Stimulated activated CD4-positive, alpha-beta T cell treated with anti-CD3 and anti-CD28 coated beads, TNF-alpha, amount 100 ng/mL, for 24 hours (primary cell): ENCODE measurements at places on chromosomes 6 and 20.

- DNase-seq: no peak
These were observed 74.7 kb downstream of the PTCHD4 start for GRCh38 chr6:48036316-48036715.

GRCh38 chr20:47785854-47786764 is 828 bp upstream of the SULF2 start:
- DNase-seq: no peak

GRCh38 chr20:13493143-13493542 is 145.6 kb downstream of the TASP1 start:
- DNase-seq: no peak

DNA sequence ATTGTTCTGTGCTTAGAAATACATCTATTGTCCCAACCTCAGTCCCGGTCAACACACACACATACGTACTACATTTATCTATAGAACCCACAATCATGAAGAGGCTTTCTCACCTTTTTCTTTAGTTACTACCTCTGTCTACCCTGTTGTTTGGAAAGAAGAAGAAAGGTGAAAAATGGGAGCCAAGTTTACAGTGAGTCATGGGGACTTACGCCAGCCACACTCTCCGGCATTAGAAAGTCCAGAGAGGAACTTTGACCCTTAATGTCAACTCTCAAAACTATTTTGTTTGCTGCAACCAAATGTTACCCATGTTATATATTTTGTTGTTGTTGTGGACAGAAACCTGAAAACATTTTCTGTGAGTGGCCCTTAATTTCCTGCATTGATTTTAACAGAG is 259.1 kb downstream of the ZFAND3 start:
- no peak for DNase-seq

DNA sequence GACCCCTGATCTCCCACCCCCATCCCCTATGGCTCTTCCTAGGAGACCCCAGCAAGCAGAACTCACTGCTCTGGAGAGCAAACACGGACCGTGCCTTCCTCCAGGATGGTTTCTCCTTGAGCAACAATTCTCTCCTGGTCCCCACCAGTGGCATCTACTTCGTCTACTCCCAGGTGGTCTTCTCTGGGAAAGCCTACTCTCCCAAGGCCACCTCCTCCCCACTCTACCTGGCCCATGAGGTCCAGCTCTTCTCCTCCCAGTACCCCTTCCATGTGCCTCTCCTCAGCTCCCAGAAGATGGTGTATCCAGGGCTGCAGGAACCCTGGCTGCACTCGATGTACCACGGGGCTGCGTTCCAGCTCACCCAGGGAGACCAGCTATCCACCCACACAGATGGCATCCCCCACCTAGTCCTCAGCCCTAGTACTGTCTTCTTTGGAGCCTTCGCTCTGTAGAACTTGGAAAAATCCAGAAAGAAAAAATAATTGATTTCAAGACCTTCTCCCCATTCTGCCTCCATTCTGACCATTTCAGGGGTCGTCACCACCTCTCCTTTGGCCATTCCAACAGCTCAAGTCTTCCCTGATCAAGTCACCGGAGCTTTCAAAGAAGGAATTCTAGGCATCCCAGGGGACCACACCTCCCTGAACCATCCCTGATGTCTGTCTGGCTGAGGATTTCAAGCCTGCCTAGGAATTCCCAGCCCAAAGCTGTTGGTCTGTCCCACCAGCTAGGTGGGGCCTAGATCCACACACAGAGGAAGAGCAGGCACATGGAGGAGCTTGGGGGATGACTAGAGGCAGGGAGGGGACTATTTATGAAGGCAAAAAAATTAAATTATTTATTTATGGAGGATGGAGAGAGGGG is 1.4 kb downstream of the LTA start:
- DNase-seq: no peak

- no peak for DNase-seq
These were observed 240.9 kb upstream of the RNF217 start for GRCh38 chr6:124721331-124721730.

DNA sequence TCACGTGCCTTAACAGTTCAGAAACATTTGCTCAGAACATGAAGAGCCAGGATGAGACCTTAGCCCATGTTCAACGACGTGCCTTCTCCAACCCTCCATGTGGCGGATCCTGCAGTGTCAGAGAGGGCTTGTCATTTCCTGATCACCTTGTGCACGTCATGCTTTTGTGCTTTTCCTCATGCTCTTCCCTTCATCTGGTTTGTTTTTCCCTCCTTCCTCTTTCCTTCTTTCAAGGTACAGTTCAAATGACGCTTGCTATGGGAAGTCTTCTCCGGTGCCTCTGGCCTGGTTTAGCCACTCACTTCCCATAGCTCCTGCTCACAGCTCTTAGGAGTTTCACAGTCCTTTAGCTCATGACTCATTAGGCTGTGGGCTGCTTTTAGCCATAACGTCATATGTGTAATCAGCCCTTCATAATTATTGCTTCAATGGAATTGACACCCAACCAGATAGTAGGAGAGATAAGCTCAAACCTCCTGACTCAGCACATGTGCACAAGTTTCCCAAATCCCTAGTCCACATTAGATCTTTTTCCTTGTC is 102.7 kb upstream of the CNKSR3 start:
- DNase-seq: no peak

GRCh38 chr6:117469791-117470190 is 12.7 kb upstream of the DCBLD1 start:
- no peak for DNase-seq

- no peak for DNase-seq
These were observed 130.7 kb downstream of the DLL1 start for GRCh38 chr6:170160031-170160627.

DNA sequence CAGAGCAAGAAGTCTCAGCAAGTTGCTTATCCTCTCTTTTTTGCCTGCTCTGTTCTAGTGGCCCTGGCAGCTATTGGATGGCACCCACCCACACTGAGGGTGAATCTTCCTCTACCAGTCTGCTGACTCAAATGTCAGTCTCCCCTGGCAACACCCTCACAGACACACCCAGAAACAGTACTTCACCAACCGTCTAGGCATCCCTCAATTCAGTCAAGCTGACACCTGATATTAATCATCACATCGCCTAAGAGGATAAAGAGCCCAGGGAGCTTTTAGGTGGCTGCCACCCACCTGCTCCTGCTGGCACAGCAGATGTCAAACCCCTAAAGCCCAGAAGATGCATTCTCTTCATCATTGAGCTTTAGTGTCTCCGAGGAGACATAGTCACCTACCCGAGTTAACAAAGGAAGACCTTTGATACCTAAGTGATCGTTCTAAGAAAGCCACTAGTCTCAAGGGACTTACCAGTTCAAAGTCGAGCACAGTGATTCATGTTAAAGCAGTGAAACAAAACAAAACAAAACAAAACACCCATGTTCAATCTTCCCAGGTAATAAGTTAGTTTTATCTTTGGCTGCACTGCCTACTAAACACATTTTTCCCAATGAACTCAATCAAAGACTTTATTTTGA is 97.7 kb upstream of the KCNQ5 start:
- no peak for DNase-seq

- no peak for DNase-seq
These were observed 35.4 kb upstream of the ZNFX1 start for GRCh38 chr20:49313283-49313682.

DNA sequence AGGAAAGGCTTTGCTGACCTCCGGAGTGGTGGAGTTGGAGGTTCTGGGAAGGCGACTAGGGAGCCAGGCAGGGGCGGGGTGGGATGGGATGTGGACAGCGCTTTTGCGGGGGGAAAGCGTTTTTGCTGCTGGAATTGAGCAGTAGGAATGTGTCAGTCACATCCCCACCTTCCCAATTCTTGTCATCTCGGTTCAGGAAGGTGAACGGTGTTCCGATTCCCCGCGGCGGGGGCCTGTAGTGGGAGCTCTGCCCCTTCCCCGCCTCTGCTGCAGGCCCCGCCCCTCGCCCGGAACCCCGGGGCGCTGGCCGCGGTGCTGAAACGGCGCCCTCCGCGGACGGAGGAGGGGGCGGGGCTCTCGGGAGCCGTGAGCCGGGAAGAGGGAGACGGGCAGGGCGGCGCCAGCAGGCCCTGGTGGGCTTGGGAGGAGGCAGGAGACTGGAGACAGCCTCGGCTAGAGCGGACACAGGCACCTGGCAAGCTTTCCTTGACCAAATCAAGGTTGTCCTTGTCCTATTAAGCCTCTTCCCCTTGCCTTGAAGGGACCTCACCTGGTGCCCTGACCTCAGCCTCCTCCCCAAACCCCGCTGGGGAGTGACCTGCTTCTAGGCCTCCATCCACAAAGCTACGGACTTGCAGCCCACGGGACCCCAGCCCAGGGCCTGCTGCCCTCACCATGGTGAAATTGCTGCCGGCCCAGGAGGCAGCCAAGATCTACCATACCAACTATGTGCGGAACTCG is at the start of gene LHFPL5:
TSS of gene LHFPL5 (plus strand) at position 357 of the 741 bp plus-strand sequence. CDS start at position 676, 319 bp downstream.
- no peak for DNase-seq

- no peak for DNase-seq
These were observed 646.5 kb upstream of the EPHA7 start for GRCh38 chr6:94065707-94066337.
